ENCODE measurements at places on chromosomes 6 and 20. TPM values are rescaled to one million over a fixed set of nuclear protein-coding genes. Genes with fewer than 3 reads are reported as not detected.

- no peak for DNase-seq
Observed at GRCh38 chr6:168584249-168584648, 143.3 kb downstream of the SMOC2 start.

The SAPCD1 gene
- 9.3 TPM for total RNA-seq

DNA sequence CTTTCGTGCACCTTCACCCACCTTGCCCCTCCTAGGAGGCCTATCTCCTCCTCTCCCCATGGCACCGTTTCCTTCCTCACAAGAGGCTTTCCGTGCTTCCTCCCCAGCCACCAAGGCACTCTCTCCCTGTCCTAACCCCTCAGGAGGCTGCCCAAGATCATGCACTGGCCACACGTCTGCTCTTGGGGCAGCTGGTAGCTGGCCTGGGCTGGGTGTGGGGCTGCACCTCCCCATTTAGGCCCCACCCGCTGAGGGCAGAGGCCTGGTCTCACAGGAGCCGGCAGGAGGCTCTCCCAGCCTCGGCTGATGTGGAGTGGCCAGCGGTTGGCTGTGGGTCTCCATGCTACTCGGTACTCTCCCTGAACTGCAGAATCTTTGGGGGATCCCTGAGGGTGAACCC lies 13.6 kb downstream of the NOL4L start:
- DNase-seq = no peak

DNA sequence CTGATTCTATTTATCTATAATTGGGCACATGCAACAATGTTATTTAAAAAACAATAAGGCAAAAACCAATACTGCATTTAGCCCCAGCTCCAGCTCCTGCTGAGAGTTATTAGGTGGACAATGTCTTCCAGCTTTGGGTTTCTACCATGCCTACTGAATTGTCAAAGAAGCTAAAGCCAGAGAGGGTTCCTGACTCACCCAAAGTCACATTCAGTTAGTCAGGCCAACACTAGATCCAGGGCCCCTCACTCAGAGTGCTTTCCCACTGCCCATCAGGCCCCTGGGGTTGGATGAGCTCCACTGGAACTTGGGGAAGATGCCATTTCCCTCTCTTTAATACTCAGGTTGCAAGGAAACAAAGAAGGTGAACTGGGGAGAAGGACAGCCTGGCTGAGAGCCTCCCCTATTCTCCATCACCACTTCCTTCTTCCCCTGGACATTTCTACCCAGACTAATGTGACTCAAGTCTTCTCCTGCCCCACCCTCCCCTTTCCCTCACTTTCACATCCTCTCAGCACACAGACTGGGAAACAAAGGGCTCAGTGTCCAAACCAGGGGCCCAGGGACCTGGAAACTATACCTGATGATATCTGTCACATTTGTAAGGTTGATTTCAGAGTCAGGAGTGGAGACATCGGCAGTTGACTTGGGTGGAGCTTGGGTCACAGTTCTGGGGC lies 6.0 kb downstream of the TREM1 start:
- DNase-seq = no peak

The ERGIC3 gene
- total RNA-seq = 154 TPM

DNA sequence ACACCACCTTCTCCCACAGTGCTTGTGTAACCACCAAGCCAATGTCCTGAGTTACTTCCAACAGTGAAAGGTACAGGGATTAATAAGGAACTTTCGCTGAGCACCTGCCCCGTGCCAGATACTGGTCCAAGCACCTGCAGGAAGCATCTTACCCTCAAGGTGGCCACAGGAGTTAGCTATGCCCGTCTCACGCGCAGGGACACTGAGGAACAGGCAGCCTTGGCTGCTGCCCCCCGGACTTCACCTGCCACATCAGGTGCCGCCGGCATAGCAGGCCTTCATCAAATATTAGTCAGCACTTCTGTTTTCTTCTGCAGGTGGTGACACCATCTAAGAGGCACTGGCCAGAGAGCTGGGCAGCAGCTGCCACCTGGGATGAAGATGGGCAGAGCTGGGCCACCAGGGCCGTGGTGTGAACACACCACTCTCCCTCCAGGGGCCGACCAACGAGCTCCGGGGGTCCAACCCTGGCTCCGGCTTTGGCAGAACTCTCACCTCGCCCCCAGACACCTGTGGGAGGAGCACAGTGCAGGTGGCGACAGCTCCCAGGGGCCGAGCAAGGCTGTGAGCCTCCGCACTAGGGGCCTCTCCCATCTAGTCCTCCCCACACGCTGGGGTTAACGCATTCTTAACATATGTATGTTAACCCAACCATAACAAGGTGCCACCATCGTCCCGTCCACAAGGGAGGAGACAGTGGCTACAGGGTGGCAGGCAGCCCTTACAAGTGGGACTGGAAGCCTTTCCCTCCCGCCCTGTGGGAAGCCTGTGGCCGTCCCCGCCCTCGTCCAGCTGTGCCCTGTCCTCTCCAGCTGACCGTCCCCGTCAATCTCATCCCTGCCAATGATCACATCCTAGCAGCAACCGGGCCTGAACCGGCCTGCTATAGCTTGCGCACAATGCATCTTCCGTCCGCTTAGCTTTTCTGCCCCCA lies 2.9 kb upstream of the PPDPF start:
- DNase-seq = no peak

GRCh38 chr6:73290435-73290834 lies 27.4 kb upstream of the KHDC1 start:
- no peak for DNase-seq

- DNase-seq = no peak
Observed at GRCh38 chr6:35668744-35669450, 19.8 kb downstream of the FKBP5 start.

DNA sequence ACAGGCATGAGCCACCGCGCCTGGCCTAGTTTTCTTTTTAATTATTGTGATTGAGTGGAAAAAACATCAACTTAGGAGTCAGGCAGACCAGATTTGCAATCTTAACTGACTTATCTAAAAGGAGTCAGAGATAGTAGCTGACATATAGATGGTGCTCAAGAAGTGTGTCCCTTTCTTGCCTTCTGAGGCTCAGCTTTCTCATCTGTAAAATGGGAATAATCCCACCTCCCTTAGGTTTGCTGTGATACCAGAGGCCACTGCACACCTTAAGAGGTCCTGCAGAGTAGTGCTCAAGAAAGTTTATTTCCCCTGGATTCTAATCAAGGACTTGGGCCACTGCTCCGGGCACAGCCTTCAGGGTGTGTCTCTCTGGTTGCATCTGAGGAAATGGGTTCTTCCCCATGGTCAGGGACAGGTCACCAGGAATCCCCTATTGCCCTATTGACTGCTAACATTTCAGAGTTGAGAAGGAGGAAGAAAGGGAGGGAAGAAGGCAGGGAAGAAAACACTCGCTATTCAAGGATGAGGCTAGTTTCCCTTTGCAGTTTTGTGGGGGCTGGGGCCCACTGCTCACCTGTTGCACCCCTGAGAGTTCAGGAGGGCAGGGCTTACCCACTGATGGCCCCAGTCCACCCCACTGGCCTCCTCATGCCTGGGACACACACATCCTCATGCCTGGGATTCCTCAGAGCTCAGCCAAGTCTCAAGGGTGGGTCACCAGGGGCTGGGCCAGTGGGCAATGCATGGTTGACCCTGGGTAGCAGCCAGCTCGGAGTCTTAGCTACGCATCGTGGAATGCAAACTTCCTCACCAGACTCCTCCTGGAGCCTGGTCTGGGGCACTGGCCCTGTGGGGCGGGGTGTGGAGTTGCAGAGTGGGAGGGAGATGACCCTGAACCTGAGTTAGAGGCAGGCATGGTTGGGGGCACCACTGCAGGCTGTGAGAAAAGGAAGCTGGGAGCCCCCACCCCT lies 21.2 kb downstream of the C6orf132 start:
- no peak for DNase-seq

The GPR31 gene
- total RNA-seq = not detected

The C2 gene
- total RNA-seq = 4.9 TPM

The CAP2 gene
- 2.5 TPM for total RNA-seq
